Pancreas (tissue), 10 donors: ENCODE measurements at places on chromosomes 1 and 21.

GRCh38 chr1:217721692-217722091, 90.5 kb downstream of the SPATA17 start:
- no peak for DNase-seq

DNA sequence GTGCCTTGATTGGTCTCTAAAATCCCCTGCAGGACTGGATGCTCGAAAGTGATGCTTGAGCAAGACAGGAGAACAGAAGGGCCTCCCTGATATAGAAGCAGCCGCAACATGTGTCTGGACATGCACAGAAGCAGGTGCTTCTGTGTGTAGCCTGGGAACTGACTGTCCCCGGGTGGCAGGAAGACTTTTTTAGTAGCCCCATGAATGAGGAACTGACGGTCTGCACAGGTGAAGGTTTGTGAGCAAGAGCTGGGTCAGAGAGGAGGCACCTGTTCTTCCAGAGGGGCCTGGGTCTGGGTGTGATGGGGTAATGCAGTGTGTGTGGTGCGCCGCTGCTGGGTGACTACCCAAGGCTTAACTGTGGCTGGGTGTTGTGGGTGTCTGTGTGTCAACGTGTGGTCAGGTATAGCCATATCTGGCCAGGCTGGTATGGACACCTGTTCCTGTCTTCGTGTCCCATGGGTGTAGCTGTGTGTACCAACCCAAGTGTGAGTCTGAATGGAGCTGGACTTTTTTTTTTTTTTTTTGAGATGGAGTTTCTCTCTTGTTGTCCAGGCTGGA, 39.1 kb upstream of the FOXO6 start:
- no peak for DNase-seq

- no peak for DNase-seq
These were observed 25.4 kb downstream of the ZNF362 start for GRCh38 chr1:33281554-33282303.

GRCh38 chr1:156998840-156999500, 46.6 kb downstream of the ARHGEF11 start:
- no peak for DNase-seq

DNA sequence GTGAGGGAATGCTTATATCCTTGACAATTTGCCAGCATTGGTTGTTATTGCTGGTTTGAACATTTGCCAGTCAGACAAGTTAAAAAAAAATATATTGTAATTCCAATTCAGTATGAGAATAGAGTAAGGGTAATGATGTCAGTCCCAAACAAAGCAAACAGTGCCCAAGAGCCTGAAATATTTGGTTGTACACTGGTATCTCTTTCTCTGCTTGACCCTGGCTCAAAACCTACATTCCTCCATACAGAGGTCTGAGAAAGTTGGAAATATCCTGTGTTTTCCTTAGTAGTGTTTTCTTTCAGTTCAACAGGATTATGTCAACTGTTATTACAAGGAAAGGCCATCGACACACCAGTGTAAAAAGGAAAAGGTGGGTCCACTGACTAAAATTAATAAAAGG, 145.6 kb downstream of the MRPL39 start:
- no peak for DNase-seq

- DNase-seq, result no peak
These were observed 424.2 kb upstream of the VAMP3 start for GRCh38 chr1:7346600-7347570.

DNA sequence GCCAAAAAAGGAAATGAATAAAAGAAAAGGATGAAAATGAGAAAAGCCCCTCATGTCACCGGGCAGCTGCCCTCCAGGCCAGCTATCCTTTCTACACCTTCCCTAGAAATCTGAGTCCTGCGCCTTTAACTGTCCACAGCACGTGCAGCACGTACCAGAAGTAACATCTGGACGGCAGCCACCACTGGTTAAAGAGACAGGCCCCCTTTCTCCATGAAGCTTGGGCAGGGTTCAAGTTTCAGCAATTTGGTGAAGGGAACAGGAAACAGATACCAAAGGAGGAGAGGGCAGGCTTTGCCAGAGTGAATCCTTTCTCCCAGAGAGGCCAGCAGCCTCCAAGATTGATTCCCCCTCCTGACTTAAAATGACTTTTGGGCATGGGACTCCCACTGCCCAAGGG, 3.6 kb upstream of the KIAA2013 start:
- peak; percentile 61 for DNase-seq

DNA sequence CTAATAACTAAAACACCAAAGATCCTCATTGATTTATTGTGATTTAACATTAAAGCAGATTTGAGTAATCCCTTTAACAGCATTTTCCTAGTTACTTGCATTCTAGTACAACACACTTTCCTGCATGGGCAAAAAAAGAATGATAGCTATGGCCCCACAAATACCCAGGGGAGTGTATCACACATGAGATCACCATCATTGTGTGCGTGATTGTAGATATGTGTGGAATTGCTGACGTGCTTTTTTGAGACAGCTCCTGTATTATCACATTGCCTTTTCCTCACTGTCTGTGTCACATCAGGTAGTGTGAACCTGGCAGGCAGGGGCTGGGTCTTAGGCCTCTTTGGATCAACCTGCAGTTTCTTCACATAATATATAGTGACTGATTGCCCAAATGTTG, 48.5 kb upstream of the SAMD13 start:
- DNase-seq, result no peak

GRCh38 chr1:44594871-44595735, 79.2 kb downstream of the TMEM53 start:
- peak; percentile 90 for DNase-seq

- DNase-seq, result no peak
These were observed 128.0 kb downstream of the SETD4 start for GRCh38 chr21:35932232-35932911.

DNA sequence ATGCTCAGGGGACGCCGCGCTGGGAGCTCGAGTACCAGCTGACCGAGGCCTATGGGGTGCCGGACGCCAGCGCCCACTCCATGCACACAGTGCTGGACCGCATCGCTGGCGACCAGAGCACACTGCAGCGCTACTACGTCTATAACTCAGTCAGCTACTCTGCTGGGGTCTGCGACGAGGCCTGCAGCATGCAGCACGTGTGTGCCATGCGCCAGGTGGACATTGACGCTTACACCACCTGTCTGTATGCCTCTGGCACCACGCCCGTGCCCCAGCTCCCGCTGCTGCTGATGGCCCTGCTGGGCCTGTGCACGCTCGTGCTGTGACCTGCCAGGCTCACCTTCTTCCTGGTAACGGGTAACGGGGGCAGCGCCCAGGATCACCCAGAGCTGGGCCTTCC, 1.3 kb upstream of the XKR8 start:
- peak; percentile 40 for DNase-seq

- DNase-seq, result no peak
These were observed 108.9 kb upstream of the GUCA2B start for GRCh38 chr1:42044346-42044745.

- DNase-seq, result no peak
These were observed 36.2 kb upstream of the A3GALT2 start for GRCh38 chr1:33357099-33357498.

- no peak for DNase-seq
These were observed 521.1 kb upstream of the BEND5 start for GRCh38 chr1:49297783-49298182.

GRCh38 chr1:145858901-145859490, at the start of gene PIAS3:
Gene PIAS3 (minus strand): TSS chr1:145859081. CDS start chr1:145858990, 91 bp downstream.
- DNase-seq, result peak; percentile 98

DNA sequence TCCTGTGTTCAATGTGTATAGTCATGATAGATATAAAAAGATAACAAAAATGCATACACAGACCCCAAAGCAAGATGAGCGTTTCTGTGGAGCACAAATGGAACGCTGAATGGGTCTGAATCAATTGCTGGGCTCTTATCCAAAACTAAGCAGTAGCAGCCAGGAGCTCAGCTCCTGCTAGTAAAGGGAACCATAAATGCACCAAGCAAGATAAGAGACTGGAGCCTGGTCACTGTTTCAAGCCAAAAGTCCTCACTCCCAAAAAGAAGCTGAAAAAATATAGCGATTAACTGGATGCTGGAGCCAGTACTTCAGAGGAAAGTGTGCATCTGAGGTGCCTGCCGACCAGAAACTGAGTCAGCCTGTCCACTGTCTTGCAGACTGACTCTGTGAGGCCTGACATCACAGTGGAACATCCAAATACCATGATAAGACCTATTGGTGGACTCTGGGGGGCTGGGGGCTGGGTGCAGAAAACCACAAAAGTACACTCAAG, 68.9 kb downstream of the LRRC8C start:
- DNase-seq, result no peak

DNA sequence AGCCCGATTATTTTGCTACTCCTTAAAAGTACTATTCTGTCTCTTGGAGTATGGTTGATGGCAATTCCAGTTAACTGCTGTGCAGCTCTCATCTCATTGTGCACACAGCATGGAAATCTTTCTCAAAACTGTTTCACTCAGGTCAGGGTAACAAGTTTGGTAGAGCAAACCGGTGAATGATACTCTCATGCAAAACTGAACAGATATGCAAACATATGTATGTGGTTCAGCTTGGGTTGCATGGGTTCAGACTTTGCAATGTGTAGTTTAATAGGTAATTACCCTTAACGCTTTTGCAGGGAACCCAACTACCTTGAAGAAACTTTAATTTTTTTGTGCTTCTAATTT, 2.2 kb downstream of the GADD45A start:
- no peak for DNase-seq

DNA sequence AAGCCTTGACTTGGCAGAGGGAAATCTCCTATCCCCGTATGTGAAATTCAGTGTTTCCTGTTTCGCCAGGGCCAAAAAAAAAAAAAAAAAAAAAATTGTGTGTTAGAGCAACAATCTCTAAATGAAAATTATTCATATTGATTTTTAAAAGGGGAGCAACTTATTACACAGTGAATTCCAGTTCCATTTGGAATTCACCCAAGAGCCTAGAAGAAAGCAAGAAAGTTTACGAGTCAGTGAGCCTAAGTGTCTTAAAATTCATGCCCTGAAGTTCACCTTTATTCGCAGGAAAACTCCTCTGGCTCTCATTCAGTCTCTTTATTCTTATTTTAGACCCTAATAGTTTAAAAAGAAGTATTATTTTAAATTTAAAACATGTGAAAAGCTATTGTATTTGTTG, 42.1 kb upstream of the HUNK start:
- no peak for DNase-seq

GRCh38 chr1:223720971-223721591, 8.7 kb downstream of the CAPN2 start:
- peak; percentile 56 for DNase-seq

GRCh38 chr1:155858800-155859233, 550 bp upstream of the SYT11 start:
- DNase-seq, result peak; percentile 29

DNA sequence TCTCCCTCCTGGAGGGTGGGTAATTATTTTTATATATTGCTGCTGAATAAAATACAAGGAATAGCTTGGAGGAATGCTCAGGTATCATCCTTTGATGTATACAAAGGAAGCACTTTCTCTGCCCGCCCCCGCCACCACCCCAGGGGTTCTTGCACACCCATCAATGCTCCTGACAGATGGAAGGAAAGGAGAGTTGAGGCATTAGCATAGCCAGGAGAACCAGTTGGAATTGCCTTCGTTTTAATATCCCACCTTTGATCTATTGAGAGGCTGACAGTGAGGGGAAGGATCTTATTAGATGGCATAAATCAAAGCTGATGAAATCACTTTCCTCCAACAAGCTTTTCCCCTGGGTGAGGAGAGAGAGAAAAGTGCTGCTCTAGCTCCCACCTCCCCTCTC, 71.1 kb downstream of the LGR6 start:
- peak; percentile 4 for DNase-seq

DNA sequence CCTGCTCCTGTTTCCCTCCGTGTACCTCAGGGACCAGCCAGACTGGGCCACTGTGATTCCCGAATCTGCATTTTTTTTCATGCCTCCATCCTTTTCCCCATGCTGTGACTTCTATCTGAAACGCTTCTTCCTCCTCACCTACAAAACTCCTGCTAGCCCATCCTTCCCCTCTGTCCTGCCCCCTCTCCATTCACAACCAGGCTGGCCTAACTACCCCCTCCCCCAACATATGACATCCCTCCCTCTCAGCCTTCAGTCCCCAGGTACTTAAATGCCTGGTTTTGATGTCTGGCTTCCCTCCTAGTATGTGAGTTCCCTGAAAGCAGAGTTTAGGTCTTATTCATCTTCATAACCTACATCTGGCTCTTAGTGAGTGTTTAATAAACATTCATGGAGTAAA, 82.7 kb downstream of the TAS1R2 start:
- DNase-seq, result no peak

- DNase-seq, result no peak
These were observed 28.6 kb upstream of the AVPR1B start for GRCh38 chr1:206145771-206146290.

DNA sequence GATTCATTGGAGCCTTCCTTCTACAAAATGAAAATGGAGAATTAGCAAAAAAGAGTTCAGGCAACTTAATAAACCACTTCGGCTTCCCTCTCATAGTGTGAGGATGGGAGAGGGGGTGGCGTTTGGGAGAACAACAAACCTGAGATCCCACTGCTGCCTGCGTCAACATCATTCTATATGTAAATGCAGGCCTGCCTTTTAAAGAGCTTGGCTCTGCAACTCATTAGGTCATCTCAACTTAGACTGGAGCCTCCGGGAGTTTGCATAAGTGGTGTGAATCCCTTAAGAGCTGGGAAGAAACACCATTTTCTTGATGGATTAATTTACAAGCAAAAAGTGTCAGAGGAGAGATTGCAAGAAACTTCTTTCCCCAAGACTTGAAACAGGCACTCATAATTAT, 127.6 kb upstream of the DAB1 start:
- DNase-seq, result no peak

- no peak for DNase-seq
These were observed 92.9 kb downstream of the PIGK start for GRCh38 chr1:77126307-77126706.

DNA sequence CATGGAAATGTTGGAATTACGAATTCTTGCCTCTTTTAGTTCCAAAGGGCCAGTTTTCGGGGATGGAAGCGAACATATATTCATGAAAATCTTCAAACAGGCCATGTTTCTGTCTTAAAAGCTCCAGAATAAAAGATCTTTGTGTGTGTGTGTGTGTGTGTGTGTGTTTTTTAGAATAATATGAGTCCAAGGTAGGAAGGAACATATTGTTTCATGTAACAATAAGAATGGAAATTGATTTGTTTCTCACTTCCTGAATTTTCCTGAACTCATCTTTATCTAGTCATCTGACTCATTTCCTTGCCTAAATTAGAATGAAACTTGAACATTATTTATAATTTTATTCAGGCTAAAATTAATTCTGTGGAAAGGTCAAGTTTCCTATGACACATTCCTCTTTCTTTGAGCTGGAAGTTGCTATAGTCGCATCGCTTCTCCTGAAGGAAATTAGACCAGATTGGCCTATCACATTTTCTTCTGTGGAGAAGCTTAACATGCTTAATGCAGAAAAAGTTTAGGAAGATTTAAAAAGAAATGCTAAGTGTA, 805.1 kb upstream of the ADAMTS5 start:
- DNase-seq, result no peak

GRCh38 chr1:87242445-87243185, 86.1 kb upstream of the LMO4 start:
- DNase-seq, result no peak

- DNase-seq, result no peak
These were observed 152.2 kb downstream of the S1PR1 start for GRCh38 chr1:101388904-101389546.

- DNase-seq, result peak; percentile 59
These were observed 1.2 kb downstream of the ITPKB start for GRCh38 chr1:226737819-226738420.

- DNase-seq, result no peak
These were observed 148.7 kb upstream of the SPAG17 start for GRCh38 chr1:118333601-118334210.

GRCh38 chr21:45579383-45580180, 37.3 kb upstream of the SLC19A1 start:
- DNase-seq, result no peak

- DNase-seq, result no peak
These were observed 10.2 kb upstream of the UBR4 start for GRCh38 chr1:19220080-19220846.

- DNase-seq, result no peak
These were observed 55.8 kb upstream of the PDE9A start for GRCh38 chr21:42597487-42598158.
